Mesothelial cell of epicardium (in vitro differentiated cells): ENCODE measurements at places on chromosomes 4 and X. TPM values are rescaled to one million over a fixed set of nuclear protein-coding genes. Genes with fewer than 3 reads are reported as not detected.

DNA sequence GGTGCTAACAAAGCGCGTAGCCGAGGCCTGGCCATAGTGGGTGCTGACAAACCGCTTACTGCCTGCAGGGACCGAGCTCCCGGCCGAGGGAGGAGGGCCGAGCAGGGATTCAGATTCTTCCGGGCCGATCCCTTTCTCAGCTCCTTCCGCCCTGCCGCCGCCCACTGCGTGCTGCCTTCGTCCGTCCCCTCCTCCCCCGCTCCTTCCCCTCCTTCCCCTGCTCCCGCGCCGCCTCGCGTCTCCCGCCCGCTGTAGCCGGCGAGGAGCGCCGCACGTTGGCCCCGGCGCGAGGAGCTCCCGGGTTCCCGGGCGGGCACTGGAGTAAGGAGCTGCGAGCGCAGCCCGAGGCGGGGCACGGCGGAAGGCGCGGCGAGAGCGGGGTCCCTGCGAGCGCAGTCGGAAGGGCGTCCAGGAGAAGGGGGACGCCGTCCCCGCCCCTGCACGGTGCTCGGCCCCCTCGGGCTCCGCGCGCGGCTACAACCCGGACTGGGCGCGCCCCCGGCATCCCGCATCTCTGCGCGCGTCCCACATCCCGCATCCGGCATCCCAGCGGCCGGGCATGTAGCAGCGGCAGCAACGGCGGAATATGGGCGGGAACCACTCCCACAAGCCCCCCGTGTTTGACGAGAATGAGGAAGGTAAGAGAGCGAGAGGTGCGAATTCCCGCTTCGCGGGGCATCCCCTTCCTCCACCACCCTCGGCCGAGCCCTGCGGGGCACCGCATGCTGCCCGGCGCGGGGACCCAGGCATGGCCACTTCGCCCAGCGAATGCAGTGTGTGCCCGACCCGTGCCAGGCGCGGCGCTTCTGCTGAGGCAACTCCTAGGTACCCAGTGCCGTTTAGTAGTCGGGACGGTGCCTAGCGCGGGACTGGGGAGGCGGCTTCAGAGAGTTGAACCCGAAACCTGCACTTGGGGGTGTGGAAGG, at the start of gene STK32B:
TSS of gene STK32B (plus strand) at position 203 of the 926 bp plus-strand sequence.
- DNase-seq: peak; percentile 67

- no peak for DNase-seq
These were observed 477.6 kb upstream of the GRID2 start for GRCh38 chr4:91826186-91826585.

DNA sequence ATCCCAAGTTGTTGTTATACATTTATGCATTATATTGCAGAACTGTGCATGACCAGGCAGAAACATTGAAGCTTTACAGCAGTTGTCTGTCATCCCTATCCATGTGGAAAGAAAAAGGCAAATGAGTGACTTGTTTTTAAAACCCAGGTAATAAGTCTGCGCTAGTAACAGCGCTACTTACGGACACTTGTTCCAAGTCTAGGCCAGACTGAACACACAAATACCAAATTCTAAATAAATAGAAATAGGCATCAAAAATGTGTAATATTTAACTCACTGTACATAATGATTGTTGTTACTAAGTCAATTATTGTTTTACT, 548 bp upstream of the MAML3 start:
- no peak for DNase-seq

The TMEM35A gene
- 6.2 to 6.8 TPM (median 6.7 TPM) in 3 replicates for total RNA-seq

The ATP8A1 gene
- total RNA-seq: 13.0 to 15.7 TPM (median 14.0 TPM) in 3 replicates

The MAGEE2 gene
- not detected in 3 replicates for total RNA-seq

DNA sequence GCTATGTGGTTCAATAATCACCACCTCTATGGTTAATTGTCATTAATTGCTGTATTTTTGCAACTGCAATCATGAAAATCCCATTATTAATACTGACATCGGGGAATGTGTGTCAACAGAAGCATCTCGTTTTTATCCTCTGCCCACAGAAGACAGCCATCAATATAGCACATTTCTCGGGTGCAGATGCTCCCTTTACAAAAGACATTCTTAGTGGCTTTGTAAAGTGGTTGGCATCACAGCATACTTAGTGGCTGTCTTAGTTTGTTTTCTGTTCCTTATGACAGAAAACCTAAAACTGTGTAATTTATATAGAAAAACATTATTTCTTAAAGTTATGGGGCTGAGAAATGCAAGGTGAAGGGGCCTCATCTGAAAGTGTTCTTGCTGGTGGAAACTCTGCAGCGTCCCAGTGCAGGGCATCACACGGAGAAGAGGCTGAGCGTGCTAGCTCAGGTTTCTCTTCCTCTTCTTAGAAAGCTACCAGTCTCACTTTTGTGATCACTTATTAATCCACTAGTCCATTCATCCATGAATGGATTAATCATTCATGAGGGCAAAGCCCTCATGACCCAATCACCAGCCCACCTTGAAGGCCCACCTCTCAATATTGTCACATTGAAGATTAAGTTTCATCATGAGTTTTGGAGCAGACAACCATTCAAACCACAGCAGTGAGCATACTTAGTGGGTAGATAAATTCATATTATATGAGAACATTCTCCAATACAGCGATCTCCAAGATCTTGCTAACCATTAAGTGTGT, 1067.7 kb upstream of the PABPC4L start:
- DNase-seq: no peak

The NPNT gene
- 53.8 to 68.6 TPM (median 53.9 TPM) in 3 replicates for total RNA-seq

DNA sequence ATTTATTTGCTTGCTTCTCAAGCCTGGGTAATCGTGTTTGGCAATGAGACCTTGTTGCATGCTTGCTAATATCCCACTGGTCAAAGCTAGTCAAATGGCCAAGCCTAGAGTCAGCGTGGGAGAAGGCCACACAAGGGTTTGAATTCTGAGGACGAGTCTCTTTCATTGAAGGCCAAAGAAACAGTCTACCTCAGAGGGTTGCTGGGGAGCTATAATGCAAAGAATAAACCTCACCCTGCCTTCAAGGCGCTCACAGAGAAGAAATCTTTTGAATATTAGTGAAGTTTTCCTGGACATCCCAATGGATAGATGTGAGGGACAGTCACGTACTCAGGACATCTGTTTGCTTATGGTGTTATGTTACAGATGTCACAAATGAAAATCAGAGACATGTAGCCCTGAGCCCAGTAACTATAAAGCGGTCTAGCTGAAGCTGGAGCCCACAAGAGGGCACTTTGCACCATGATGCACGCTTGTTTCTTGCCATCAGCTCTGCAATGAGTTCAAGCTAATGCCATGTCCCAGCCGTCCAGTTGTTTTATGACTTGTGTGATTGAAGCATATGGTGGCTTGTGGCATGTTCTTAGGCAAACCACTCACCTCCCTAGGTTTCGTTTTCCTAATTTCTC, 1.1 kb upstream of the TLR3 start:
- no peak for DNase-seq

The ZNF732 gene
- total RNA-seq: 1.6 to 2.7 TPM (median 2.0 TPM) in 3 replicates

GRCh38 chrX:80016182-80016581, 1.6 kb downstream of the TBX22 start:
- no peak for DNase-seq

DNA sequence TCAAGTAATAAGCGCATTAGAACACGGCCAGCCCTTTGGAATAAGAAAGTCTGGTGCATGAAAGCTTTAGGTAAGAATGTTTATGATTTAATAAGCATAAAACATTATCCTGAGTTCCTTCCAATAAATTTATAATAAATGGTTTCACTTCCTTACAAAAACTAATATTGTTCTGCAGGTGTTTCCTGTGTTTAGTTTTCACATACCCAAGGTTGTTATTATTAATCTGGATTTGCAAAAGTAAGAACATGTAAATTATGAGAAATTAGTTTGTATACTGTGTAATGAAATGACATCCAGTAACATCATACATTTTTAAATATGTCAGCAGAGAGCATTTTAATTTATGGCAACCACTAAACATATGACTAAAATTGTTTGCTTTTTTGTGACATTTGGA, 72.1 kb downstream of the BANK1 start:
- DNase-seq: no peak

GRCh38 chrX:71102292-71102691, 4.2 kb downstream of the CXorf65 start:
- DNase-seq: no peak
